ENCODE measurements at places on chromosomes 4 and X.

- DNase-seq, result no peak
These were observed 743 bp downstream of the NKAP start for GRCh38 chrX:119942831-119943184.

- DNase-seq, result peak; percentile 82
These were observed 561 bp upstream of the N4BP2 start for GRCh38 chr4:40055863-40056715.

DNA sequence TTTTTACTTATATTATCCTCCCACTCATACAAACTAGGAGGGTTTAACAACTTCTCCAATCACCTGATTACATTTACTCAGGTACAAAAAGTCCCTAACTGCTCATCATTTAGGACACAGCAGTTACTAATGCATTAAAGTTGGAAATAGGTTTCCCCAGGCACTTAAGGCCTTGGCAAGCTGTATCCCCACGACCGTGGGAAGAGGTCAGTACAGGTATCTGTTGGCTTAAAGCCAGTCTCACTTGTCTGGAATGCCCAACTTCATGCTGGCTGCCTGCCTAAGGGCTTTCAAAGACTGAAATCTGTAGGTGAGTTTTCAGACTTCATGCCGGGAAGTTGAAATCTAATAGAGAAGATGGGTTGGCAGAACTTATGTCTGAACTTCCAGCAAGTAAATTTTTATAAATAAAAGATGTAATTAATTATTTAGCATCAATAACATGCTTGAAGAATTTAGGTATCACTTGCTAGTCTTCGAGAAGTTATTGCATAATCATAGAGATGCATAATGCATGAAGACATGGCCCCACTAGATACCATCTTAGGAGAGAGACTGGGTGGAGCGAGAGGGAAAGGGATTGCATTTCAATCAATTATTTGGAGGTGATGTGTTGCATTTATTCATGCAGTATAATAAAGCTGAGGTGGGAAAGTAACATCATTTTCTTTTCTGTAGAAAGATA lies 54.2 kb downstream of the SCD5 start:
- DNase-seq, result no peak

- DNase-seq, result no peak
These were observed 58.0 kb downstream of the CNGA2 start for GRCh38 chrX:151792505-151792904.

DNA sequence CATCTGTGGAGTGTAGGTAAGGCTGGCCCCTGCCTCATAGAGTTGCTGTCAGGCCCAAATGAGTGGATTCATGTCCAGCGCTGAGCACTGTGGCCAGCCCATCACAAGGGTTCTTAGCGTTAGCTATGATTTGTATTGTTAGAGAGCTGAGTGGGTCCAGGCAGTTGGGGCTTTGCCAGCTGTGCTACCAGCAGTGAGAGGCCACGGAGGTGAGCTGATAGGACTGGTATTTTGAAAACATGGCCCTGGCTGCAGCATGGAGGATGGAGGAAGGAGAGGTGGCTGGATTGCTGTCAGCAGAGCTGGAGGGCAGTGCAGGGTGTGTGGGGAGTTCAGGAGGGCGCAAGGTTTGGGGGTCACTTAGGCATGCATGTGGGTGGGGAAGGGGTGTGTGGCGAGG lies 69.8 kb downstream of the PSAPL1 start:
- no peak for DNase-seq

- no peak for DNase-seq
These were observed 199.9 kb downstream of the ENOX2 start for GRCh38 chrX:130702867-130703707.

- DNase-seq, result no peak
These were observed 3.8 kb upstream of the FGG start for GRCh38 chr4:154616287-154616686.

GRCh38 chrX:116628464-116628863 lies 165.7 kb upstream of the CT83 start:
- no peak for DNase-seq

GRCh38 chrX:72105436-72105835 lies 26.3 kb downstream of the RTL5 start:
- DNase-seq, result no peak

GRCh38 chr4:140330311-140330900 lies 43.0 kb upstream of the SCOC start:
- peak; percentile 21 for DNase-seq

- DNase-seq, result no peak
These were observed 863.3 kb downstream of the CENPC start for GRCh38 chr4:66681962-66682361.

DNA sequence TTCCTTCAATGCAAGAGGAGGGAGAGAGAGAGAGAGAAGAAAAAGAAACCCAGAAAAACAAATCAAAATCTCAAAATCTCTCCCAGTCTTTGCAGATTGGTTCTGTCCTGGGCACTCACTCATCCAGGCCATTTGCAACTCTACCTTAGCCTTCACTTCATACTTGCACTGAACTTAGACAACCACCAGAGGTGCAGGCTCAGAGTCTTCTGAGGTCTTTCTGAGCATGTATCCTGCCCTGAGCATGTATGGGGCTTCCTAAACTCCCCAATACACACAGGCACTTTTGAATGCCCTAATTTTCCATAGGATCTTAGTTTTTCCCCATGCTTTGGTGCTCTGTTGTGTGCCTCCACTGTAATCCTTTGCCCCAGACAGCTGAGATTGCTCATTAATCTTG lies 2.9 kb downstream of the CFI start:
- no peak for DNase-seq

GRCh38 chr4:109278594-109279031 lies 23.8 kb downstream of the COL25A1 start:
- no peak for DNase-seq

DNA sequence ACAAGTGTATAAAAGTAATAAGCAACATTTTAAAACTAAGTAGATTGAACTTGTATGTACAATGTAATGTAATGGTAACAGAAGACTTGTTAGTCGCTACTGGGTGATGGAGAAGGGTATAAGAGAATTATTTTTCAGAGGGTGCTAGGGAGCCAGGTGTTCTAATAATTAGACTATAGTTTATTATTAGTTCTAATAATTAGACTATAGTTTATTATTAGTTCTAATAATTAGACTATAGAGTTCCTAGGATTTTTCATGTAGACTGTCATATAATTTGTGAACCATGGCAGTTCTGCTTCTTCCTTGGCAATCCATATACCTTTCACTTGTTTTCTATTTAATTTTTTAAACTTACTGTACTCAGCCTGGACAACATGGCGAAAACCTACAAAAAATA lies 117.3 kb upstream of the TSPAN5 start:
- no peak for DNase-seq

GRCh38 chrX:15055146-15055930 lies 182.1 kb downstream of the MOSPD2 start:
- no peak for DNase-seq

DNA sequence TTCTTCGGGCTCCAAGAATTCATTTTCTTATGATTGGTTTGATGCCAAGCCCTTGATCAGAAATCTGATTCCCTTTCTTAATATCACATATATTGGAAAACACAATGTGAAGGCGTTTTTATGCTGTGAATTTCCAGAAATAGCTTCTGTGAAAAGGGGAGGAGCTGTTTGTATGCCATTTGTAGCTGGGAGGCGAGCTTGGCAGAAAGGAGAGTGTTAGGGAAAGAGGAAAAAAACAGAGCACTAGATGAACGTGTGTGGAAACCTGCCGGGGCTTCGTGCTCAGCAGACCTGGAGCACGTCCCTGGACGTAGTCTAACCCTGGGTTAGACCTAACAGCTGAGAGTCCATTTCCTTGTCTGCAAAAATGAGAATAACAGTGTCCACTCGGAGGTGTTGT lies 3.4 kb downstream of the CLCN4 start:
- no peak for DNase-seq

DNA sequence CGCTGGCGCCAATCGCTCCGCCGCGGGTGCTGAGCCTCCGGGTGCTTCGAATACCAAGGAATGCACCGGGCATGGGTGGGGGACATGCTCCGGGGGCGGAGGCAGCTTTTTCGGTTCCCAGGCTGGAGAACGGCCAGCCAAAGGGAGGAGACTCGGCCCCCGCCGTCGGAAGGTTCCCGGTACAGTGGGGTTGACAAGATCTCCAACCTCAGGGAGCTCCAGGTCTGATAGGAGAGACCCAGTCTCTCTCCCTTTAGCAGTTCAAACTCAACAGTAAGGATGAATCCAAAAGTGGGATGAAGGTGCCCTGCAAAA lies 29.1 kb upstream of the BCORL1 start:
- no peak for DNase-seq

- DNase-seq, result no peak
These were observed 125.4 kb upstream of the EOLA2 start for GRCh38 chrX:150063674-150064073.

GRCh38 chr4:93182722-93183121 lies 645.8 kb upstream of the ATOH1 start:
- no peak for DNase-seq

DNA sequence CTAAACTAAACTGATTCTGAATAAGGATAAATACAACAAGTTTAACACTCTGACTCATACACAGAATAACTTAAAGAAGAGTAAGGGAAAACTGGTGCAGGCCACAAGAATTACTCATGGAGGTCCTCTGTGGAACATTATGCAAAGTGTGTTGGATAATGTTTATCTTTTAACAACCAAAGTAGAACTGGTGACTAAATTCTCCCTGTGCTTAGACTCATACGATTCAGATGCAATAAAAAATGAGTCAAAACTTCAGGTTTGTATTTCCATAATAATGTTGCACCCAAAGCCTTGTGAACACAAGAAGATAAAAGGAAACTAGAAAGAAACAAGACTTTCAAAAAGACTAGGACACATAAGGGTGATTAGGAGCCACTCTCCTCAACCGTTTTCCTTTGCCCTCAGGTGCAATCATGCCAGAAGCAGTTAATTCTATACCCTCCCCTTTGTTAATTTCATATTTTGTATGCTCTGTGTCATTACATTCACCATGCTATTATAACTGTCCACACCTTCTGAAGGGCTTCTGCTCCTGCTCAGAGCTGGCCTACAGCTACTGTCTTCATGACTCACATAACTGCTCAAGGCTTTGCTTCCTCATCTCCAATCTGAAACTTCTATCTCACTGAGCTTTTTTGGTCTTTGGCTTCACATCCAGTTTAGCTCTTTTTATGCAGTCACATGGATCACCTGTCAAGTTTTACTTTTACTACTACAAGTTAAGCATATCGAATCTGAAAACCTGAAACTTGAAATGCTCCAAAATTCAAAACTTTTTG lies 60.2 kb downstream of the KCNIP4 start:
- peak; percentile 75 for DNase-seq

DNA sequence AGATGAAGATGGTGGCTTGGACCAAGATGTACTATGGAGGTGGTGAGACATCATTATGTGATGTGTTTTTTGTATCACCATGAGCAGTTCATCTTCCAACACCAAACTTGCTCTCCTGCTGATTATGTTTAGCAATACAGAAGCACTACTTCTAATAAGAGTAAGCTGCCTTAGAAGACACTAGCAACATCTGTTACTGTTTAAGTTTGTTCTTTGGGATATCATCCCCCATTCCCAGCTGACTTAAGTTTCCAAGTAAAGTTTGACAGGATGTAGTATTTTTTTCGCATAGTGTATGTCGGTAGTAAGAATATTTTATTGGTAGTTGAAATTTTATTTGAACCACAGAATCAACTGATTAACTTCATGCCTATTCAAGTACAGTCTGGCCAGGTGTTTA lies 123.5 kb upstream of the BMPR1B start:
- DNase-seq, result no peak

- no peak for DNase-seq
These were observed 97.3 kb downstream of the SORCS2 start for GRCh38 chr4:7289589-7289988.

DNA sequence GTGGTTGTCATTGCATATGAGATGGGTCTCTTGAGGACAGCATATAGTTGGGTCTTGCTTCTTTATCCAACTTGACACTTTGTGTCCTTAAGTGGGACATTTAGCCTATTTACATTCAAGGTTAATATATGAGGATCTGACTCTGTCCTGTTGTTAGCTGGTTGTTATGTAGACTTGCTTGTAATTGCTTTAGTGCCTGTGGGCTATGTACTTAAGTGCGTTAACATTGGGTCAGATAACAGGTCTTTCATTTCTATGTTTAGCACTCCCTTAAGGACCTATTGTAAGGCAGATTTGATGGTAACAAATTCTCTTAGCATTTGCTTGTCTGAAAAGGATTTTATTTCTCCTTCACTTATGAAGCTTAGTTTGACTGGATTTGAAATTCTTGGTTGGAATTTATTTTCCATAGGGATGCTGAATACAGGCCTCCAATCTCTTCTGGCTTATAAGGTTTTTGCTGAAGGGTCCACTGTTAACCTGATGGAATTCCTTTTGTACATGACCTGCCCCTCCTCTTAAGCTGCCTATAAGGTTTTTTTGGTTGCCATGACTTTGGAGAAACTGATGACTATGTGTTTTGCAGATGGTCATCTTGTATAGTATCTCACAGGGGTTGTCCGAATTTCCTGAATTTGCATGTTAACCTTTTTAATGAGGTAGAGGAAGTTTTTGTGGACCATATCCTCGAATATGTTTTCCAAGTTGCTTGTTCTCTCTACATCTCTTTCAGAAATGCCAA lies 162.0 kb downstream of the NKX6-1 start:
- no peak for DNase-seq

- DNase-seq, result no peak
These were observed 118.1 kb upstream of the PRR32 start for GRCh38 chrX:126701380-126701779.

GRCh38 chrX:17736478-17736855 lies 826 bp upstream of the SCML1 start:
- no peak for DNase-seq

GRCh38 chr4:1856943-1857699 lies 1.2 kb upstream of the LETM1 start:
- peak; percentile 30 for DNase-seq

- no peak for DNase-seq
These were observed 115.1 kb downstream of the PHEX start for GRCh38 chrX:22147214-22147613.

DNA sequence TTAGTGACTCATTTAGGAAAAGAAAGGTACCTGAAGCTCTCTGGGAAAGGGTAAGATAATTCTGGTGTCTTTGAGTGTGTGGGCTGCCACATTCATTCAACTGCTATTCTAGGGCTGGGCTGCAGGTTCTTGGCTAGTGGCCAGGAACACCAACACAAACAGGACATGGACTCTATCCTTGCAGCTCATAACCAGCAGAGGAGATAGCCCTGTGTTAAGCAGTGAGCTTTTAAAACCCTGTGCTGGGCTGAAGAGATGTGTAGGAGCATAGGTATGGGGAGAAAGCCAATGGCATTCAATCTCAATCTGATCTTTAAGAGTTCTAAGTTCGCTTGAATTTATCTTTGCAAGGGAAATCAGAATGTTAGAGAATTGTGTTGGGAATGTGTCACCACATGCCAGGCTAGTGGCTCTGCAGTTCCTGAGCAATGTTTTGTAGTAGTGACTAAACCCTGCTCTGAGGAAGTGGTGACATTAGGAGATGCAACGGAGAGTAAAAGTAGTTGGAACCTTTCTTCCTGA lies 39.2 kb downstream of the SGMS2 start:
- peak; percentile 5 for DNase-seq

GRCh38 chr4:137701401-137701800 lies 169.1 kb upstream of the PCDH18 start:
- no peak for DNase-seq

All from ACHN (cell line).